Stimulated activated CD4-positive, alpha-beta T cell treated with anti-CD3 and anti-CD28 coated beads, Interleukin-1b, Interleukin-23, amount 100 ng/mL, for 4 hours (primary cell): ENCODE measurements at places on chromosomes 16 and 17.

GRCh38 chr17:28738680-28739384, 5.0 kb upstream of the TRAF4 start:
- DNase-seq, result peak; percentile 61

- DNase-seq, result peak; percentile 46
These were observed 852 bp upstream of the HELZ start for GRCh38 chr17:67245694-67246402.

DNA sequence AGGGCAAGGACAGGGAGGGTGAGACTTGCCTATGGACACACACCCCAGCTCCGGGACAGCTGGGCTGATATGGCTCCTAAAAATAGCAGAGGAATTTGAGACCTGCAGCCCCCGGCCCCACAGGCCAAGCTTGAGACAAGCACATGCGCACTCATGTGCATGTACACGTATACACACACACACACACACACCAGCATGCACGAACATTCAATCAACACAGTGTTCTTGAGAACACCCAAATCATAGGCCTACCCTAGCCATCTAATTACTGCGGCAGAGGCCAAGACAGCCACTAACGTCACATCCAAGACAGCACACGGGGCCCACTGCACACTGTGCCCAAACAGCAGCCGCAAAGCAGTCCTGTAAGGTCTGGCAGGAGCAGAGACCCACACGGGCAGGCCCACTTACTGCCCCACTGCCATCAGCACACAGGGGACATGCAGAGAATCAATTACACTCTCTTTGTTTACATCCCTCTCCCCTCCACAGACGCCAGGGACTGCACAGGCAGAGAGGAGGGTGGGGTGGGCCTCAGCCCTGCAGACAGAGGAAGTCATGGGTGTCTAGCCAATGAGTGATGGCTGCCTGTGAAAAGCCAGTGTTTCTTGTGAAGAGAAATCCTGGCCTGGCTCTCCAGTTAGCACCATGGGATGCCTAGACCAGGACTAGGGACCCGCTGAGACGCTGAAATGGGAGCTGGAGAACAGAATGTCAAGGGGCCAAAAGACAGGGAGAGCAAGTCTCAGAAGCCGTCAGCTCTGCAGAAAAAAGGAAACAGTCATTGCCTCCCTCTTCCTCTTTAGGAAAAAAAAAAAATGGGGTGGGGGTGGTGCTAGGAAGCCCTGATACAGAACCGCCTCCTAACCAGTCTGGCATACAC, 39.3 kb downstream of the MYO18A start:
- no peak for DNase-seq

GRCh38 chr16:89798832-89799370, 17.5 kb downstream of the FANCA start:
- no peak for DNase-seq

DNA sequence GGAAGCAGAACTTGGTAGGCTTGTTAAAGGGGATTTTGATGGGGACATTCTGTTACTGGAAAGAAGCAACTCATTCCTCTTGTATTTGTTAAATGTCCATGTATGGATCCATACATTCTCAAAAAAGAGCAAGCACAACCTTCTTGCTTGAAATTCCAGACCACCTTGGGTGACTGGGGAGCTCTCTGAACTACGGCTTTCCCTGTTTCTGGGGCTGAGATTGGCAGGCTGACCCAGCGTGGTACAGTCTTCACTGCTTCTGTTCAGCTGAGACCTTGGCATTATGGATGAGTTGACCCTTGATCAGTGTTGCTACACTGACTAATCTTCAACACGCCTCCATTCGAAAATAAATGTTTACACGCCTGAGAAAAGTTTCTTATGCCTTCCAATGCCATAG, 38.5 kb downstream of the DNAH9 start:
- no peak for DNase-seq

DNA sequence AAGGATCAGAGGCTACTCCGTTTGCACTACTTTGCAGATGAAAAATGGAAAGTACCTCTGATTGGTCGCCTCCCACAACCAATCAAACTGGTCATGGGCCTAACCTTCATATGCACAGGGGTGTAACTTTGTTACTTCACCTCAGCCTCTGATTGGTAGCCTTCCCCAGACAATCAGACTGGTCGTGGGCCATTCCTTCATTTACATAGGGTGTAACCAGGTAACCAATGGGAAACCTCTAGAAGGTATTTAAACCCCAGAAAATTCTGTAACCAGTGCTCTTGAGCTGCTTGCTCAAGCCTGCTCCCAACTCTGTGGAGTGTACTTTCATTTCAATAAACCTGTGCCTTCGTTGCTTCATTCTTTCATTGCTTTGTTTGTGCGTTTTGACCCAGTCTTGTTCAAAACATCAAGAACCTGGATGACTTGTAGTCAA, 39.2 kb upstream of the USP22 start:
- no peak for DNase-seq

DNA sequence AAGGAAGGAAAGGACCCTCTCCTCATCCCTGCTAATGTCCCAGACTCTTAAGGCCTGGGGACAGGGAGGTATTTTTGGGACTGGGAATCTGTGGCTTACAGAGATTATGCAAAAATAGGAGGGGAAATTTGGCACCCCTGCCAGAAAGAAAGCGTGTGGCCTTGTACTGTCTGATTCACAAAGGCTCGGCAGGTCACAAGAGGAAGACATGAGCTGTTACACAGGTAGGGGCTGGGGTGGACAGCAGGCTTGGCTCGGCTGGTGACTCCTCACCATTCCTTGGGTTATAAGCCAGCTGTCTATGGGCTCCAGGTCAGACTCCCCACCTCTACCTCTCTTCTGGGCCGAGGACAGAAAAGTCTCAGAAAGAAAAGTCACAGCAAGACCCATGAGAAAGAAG, 20.7 kb upstream of the SREBF1 start:
- DNase-seq, result no peak

- DNase-seq, result no peak
These were observed 77.1 kb upstream of the DNAH17 start for GRCh38 chr17:78654325-78654724.

DNA sequence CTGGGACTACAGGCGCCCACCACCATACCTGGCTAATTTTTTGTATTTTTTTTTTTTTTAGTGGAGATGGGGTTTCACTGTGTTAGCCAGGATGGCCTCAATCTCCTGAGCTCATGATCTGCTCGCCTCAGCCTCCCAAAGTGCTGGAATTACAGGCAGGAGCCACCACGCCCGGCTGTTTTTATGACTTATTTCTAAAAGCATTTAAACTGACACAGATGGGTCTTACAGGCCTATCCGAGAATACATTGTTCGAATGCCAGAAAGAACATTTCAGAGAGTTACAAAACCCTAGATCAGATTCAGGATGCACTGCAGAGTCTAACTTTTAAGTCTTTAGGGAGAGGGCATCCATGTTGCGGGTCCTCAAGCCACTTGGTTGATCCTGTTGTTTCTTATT, 234.7 kb upstream of the MAF start:
- DNase-seq, result no peak

DNA sequence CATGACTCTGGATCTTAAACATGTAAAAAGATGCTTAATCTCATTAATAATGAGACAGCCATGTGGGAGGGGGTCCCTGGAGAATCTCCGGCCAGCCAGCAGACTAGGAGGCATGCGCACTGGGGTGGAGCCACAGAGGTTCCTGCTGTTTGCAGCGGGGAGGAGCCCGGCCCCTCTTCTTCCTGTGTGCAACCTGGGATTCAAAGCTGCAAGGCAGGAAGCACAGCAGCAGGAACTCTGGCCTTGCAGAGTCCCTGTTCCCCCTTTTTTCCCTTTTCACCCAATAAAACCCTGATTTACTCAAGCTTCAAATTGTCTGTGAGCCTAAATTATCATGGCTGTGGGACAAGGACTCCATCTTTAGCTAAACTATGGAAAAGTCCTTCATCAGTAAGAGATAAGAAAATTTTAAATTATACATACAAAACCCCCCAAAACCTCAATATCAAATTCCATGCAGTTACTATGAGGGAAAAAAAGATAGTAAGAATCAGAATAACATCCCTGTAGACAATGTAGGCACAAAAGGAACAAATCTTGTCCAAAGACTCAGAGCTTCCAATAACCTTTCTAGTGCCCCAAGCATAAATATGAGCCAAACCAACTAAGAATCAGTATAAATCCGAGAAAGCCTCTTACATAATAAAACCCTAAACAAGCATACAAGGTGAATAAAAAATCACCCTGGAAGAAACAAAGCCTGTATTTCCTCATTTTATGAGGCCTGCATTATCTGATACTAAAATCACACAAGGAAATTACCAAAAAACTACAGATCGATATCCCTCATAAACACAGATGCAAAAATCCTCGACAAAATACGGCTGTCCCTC, 12.1 kb downstream of the CFDP1 start:
- DNase-seq, result no peak
